ENCODE measurements at places on chromosomes 2 and 18.

GRCh38 chr2:108589781-108590180 is 55.5 kb downstream of the LIMS1 start:
- no peak for DNase-seq

DNA sequence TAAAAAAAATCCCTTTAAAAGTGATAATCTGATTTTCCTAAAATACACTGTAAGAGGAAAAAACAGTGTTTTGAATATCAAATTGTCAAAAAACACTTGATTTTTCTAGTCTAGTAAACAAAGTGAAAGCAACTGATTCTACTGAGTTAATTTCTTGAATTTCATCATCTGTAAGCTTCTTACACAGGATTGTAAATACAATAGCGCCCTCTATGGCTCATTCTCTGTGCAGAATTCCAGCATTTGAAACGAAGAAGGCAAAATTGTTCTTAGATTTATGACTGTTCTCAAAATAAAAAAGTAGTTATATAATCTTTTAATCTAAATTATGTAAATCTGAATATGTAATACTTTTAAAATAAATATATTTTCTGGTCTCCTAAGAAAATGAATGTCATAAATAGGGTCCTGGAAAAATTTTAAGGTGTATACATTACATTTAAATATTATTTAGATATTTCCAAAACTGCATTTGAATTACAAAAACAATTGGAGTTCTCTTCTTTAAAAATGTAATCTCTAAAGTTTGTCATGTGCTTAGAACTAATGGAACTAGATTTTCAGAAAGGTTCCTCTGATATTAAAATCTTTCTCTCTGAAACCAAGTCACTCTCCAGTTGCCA is 176.9 kb upstream of the MC4R start:
- peak; percentile 80 for DNase-seq

GRCh38 chr2:151824886-151825285 is 3.3 kb downstream of the ARL5A start:
- DNase-seq: no peak

DNA sequence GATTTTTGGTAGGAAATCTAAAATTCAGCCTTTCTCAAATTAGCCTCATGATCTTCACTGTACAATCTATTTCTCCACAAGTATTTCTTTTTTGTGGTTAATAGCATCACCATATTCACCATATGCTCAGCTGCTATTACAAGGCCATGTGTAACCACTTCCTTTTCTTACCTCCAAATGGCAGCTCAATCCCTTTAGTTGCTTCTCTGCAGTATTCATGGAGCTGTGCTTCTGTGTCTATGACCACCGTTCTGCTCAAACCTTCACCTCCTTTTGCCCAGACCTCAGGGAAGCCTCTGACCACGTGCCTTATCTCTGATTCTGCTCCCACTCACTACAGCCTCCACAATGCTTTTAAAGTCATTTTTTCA is 126.7 kb upstream of the TMEM200C start:
- no peak for DNase-seq

- no peak for DNase-seq
Measured at GRCh38 chr18:1505856-1506255, 601.2 kb downstream of the ADCYAP1 start.

DNA sequence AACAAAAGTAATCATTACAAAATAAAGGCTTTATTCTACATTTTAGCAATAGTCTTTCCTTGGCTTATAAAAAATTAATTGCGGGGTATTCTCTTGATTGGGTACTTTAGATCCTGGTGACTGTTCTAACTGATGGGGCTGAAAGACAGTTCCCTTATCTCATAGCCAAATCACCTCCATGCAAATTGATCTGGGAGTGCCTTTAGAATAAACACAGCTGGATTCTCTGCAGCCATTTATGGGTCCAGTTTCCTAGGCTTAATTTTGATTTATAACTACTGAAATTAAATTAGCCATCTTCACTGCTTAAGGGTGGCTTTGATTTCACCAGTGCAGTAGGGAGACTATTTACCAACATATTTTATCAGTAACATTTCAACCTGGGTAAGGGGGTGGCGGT is 337.1 kb downstream of the NRXN1 start:
- no peak for DNase-seq

DNA sequence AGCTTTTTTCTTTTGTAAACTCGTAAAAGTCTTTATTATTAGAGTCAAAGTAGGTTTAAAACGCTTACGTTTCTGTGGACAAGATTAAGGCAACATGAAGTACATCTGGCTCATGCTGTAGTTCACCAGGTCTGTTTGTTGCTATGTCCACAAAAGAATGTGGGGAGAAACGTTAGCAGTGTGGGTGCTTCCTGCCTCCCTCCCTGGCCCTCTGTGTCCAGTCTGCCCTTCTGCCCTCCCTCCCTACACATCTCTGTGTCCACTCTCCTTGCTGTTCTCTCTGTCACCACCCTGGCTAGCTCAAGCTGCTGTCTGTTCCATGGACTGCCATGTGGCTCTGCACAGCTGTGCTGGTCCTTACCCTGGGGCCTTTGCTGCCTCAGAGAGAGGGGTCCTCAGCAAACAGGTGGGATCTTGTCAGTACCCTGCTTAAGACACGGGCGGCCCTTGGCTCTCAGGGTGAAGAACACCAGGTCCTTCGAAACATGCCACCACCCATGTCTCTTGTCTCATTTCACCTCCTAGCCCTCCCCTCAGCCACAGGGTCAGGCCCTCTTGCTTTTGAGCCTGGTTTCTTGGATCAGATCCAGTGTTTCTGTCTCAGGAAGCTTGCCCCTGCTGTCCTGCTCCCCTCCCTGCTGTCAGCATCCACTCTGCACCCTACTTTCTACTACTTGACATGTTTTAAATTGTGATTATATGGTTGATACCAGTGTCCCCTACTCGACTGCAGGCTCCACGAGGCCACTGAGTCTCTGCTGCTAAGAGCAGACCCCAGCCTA is 79.2 kb downstream of the LIMS1 start:
- DNase-seq: no peak

GRCh38 chr2:105752691-105753358 is 8.1 kb downstream of the NCK2 start:
- no peak for DNase-seq

DNA sequence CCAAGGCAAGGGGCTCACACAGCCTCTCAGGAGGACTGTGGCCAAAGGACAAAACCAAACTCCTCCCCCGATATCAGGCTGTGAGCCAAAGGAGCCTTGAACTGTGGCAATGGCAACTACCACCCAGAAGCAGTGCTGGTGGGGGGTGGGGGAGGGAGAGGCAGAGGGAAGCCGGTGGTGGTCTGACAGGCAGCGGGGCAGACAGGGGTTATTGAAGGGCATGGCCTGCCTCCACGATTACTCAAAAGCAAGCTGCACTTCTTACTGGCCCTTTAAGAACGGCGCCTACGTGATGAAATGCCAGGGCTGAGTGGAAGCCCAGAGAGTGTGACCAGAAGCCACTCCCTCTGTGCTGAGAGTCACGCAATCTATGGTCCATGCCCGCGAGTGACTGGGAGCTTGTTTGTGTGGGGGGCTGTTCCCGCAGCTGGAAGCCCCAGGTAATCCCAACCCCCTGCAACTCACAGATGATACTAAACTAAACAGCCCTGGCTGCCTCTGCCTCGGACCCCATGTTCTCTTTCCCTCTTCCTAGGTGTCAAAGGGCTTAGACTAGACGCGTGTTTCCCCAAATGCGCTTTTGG is 128.2 kb upstream of the CXCR4 start:
- no peak for DNase-seq

DNA sequence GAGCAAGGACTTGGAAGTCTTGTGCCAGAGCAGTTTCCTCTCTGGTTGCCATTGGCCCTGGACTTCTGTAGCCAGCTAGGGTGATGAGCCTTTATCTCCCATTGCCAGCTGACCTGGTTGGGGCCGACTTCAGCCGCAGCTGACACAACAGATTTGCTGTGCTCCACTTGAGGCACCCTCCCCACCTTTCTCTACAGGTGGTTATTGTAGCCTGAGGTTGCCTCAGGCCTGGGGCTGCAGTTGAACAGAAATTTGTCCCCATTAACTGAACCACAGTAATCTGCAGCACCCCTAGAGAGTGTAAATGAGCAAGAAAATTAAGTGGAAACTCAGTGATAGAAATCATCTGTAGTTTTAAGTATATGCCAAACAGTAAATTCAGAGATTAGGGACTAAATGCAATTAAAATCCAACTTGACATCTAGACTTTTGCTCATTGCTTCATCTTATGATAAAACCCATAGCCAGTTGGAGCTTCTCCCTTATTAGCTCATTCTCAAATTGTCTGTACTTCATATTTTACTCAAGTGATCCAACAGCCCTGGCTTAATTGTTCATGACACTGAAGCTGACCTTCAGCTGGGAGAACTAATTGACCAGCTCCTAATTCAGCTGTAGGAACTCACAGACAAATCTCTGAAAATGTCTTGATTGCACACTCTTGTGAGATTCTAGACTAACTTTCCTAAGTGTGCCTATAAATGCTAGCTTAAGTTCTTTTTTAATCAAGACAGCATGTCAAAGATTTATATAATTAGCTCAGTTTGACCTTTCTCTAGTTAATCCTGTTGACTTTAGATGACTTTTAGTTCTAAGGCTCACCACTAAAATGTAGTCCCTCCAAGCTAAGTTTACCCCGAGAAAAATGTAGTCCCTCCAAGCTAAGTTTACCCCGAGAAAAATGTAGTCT is 48.9 kb downstream of the COPS8 start:
- DNase-seq: no peak

GRCh38 chr2:230181195-230181594 is 38.6 kb downstream of the SP110 start:
- DNase-seq: no peak

DNA sequence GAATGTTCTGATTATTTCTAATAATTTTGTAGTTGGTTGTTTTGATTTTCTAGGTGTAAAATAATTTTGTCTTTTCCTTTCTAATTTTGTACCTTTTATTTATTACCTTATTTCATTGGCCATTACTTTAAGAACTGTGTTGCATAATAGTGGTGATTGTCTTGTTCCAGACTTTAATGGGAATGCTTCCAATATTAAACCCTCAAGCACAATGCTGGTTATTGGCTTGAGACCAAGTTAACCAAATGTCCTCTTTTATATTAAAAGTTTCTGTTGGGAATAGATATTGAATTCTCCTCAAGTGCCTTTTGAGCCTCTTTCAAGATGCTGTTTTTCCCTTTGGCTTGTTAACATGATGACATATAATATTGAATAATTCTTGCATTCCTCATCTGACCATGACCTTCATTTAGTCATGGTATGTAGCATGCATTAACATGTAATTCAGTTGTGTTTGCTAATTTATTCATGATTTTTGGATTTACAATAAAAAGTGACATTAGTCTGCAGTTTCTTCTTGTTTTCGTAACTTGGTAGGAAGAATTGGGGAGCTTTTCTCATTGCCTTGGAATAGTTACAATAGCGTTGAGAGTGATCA is 141.7 kb downstream of the DIS3L2 start:
- no peak for DNase-seq

DNA sequence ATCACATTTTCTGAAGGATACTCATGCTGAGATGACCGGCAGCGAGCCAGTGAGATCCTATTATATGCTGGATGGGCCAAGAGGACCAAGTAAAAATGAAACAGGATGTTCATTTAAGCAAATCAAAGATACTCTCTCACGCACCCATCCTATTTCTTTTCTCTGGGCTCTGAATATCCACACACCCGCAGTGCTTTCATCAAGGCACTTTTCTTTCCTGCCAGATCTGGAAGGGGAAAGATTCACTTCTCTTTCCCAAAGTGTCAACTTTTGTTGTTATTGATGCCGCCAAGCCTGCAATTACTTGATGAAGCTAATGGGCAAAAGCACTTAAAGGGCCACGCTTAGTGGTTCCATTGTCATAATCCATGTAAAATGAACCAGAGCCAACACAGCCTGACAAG is 191.9 kb upstream of the CHAC2 start:
- peak; percentile 35 for DNase-seq

DNA sequence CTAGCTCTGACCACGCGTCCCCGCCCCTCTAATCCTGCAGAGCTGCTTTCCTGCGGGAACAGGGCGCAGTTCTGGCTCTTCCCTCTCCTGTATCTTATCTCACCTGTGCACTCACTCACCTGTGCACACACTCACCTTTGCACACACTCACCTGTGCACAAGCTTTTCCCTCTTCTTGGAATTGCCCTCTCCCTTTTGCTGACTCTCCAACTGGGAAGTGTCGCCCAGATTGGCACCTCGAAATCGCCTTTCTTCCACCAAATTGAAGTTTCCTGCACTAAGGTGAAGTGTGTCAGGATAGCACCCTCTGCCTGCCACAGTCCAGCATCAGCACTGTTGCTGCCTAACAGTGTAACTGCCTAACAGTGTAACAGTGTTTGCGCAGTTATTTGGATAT is 566 bp upstream of the CMPK2 start:
- DNase-seq: no peak

GRCh38 chr2:11852526-11853196 is 106.2 kb downstream of the LPIN1 start:
- no peak for DNase-seq

DNA sequence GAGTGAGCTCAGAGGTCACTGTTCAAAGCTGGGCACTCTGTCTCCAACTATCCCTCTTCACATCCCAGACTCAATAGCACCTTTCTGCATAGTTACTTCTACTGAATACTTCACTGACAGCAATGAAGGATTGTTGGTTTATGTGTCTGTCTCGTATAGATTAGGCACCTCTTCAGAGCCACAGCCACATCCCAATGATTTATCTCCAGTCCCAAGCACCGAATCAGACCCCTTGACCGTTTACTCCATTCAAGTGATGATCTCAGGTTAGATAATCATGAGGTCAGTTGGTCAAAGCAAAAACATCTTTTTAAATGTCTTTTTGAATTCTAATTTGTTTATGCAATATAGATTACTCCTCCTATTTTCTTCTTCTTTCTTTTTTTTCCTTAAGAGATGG is 14.7 kb downstream of the NEDD4L start:
- no peak for DNase-seq

DNA sequence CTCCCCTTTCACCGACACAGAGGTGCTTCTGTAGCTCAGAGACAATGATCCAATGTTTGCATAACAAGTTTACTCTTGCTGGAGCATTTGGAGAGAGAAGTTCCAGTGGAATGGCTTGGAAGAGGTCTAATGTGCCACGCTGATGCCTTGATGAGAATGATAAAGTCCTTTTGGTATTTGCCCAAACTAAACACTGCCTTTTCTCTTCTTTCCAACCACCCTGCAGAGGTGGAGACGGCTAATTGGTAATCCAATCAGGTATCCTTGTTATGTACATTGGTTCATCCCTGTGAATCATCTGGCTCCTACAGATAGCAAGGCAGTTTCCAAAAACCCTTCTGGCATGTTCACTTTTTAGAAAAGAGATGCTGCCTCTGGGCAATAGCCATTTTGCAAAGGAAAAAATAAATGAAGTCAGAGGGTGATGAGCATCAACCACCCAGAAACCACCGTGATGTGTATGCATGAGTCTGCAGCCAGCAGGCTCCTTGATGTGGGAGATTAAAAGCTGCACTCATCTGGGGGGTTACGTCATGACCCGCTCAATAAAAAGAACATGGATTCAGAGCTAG is 40.6 kb downstream of the KIAA2012 start:
- DNase-seq: no peak

- DNase-seq: no peak
Measured at GRCh38 chr18:70250781-70251180, 38.1 kb upstream of the SOCS6 start.

DNA sequence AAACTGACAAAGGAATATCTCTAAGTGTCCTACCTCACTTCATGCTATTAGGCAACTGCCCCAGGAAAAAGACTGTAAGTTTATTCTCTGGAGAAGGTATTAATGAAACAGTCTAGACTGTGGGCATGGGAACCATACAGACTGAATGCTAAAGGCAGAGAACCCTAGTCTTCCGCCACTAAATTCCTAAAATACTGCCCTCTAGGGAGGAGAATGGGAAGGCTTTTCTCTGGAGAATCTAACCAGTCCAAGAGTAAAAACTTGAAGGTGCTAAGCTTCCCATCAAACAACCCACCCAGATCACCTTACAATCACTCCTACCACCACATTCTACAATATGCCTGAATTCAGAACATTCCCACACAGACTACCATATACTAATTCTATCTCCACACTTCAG is 3.4 kb downstream of the SRBD1 start:
- DNase-seq: no peak
